ENCODE measurements at places on chromosomes 4 and X.

DNA sequence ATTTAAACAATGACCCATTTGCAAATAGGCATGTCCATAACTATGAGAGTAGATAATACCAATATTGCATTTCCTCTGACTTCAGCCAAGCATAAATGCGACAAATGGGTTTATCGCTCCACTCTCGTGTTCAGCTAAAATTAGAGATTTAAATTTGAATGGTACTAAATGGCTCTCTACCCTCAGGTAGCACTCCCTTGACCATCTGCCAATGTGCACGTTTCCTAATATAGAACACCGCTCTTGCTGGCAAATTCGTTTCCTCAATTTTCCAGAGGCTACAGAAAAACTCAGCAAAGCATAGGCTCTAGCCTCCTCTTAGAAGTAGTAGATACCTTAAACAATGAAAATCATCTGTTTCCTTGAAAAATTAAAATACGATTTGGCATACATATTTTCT lies 251.6 kb downstream of the ADGRA3 start:
- no peak for DNase-seq

- no peak for DNase-seq
Measured at GRCh38 chr4:165443276-165443675, 64.5 kb downstream of the CPE start.

- DNase-seq: no peak
Measured at GRCh38 chr4:2648159-2648814, 107.8 kb downstream of the TNIP2 start.

DNA sequence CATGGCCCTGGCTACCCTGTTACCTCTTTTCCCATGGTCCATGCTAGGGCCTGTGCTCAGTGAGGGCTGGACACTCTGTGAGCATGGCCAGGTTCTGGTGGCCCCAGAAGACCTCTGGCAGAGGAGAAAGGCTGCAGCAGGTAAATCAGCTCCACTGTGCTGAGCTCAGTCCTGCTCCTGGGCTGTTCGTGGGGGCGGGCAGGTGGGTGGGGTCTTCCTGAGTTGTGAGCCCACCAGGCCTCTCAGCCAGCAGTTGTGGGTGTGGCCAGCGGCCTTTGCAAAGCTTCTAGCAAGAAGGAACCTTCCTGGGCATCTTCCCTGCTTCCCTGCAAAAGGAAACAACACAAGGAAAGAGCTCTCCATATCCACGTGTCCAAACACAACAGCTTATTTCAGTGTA lies 85.3 kb upstream of the STX18 start:
- no peak for DNase-seq

GRCh38 chrX:153669174-153669890 lies 4.3 kb downstream of the PNCK start:
- no peak for DNase-seq

GRCh38 chr4:8101213-8102075 lies 57.2 kb downstream of the ABLIM2 start:
- DNase-seq: no peak

DNA sequence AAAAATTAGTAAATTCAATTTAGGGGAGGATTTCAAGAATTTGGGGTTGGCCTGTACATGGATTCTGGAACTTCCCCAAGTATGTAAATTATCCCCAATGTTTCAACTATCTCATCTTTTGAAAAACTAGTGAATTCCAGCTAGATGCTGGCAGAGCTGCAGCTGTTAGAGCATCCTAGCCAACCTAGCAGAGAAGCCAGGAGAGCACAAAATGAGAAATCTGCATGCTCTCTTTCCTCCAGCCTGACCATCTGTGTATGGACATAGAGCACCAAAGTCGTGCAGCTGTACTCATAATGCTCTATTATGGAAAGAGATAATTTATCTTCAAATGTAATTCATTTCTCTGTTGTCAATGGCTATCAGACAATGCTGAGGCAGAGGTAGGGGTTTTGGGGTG lies 1217.7 kb downstream of the PCDH19 start:
- DNase-seq: no peak

- no peak for DNase-seq
Measured at GRCh38 chr4:97300561-97300960, 842.7 kb downstream of the STPG2 start.

- DNase-seq: no peak
Measured at GRCh38 chrX:17410651-17411050, 35.7 kb downstream of the NHS start.

DNA sequence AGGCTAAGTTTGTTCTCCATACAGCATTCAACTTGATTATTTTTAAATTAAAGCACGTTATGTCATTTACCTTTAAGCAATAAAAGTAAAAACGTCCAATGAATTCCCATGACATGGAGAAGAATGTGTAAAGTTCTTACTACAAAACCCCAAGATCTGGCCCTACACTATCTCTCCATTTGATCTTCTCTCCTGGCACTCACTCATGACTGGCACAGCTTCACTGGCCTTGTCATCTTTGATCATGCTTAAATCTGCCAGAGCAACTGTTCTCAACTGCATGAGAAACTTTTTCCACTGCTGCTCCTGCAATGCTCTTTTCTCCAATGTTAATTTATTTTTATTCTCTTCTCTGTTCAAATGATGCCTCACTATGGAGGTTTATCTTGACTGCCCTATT lies 1109.0 kb upstream of the IGFBP7 start:
- no peak for DNase-seq

DNA sequence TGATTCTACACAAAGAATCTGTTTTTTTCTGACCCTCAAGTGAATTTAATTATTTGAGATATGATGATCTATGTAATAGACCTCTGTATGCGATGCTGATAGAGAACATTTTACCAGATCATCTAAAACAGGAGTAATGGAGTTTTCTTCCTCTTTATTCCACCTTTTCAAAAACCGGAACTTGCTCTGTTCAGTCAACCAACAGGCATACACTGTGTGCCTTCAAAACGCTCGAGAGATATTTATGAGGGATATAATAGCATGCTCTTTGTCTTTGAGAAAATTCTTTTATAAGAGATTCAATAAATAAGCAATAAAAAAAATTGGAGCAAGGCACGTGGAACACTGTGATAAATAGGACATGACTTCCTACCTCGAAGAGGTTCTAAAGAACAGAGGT lies 2.0 kb downstream of the NYX start:
- DNase-seq: no peak

DNA sequence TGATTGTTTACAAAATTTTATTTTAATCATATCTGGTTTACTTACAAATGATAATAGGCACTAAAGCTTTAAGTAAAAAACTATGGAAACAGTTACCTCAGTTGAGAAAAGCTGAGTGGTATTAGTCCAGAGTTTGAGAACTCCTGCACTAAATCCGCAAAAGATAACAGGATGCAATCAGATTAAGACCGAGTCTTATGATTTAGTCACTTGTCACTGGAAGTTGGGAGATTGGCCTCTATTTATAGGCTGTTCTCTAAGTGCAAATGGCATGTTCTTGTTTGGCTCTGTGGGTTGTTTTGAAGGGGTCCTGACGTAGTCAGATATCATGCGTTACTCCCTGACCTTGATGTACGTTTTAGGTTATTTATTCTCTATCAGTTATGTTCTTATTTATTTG lies 6.3 kb downstream of the GPAT3 start:
- no peak for DNase-seq

GRCh38 chrX:27968352-27968751 lies 12.9 kb downstream of the DCAF8L1 start:
- DNase-seq: no peak

DNA sequence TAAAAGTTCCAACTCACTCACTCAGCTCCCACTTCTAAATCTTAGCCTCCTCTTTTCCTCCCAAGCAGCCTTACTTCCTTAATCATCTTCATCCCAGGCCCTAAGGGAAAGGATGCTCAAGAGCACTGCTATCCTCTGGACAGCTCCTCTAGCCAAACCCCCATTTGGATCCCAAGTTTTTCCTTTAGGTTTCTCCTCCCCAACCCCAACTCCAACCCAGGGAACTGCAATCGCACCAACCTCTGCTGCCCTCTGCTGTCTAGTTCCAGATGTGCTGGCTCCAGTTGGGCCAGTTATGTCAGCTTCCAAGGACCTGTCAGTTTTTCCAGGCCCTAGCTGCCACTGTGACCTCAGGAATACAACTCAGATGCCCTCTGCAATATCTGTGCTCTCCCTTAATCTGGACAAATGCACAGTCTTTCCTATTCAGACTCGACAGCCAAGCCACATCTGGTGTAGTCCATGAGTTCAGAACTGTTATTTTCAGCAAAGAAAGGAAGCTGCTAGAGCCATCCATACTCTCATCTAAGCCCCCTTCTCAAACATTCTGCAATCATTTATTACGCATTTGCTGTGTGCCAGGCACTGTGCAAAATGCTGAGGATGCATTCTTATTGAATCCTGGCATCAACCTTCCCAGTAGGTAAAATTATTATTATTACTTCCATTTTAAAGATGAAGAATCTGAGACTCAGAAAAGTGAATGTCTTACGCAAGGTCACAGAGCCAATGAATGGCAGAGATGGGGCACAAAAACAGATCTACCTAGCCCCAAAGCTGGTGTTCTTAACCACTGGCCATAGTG lies 12.3 kb upstream of the XPNPEP2 start:
- peak; percentile 32 for DNase-seq

- no peak for DNase-seq
Measured at GRCh38 chr4:107115185-107115847, 79.2 kb upstream of the DKK2 start.

- no peak for DNase-seq
Measured at GRCh38 chr4:142913461-142914030, 67.4 kb upstream of the INPP4B start.

GRCh38 chrX:144840616-144841015 lies 406.7 kb upstream of the SPANXN1 start:
- no peak for DNase-seq

- DNase-seq: no peak
Measured at GRCh38 chrX:153320555-153321184, 897 bp downstream of the PNMA6F start.

DNA sequence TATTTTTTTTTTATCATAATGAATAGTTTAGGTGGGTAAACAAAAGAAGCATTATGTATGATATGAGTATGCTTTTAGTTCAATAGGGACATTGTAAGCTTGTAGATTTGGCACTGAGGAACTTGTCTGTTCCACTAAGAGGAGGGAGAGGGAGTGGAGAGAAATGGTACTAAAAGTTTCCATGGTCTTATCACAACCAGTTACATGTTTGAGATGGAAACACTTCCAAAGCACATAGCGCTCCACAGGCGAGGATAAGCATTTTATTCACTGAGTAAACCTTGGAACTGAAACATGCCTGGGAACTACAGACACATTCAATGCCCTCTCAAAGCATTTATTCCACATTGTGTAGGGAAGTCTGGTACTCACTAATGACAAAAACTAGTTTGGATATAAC lies 15.5 kb downstream of the MYOZ2 start:
- DNase-seq: no peak

- DNase-seq: no peak
Measured at GRCh38 chrX:39318506-39319343, 517.5 kb downstream of the MID1IP1 start.

GRCh38 chrX:25726539-25726938 lies 411.6 kb upstream of the MAGEB18 start:
- no peak for DNase-seq

- no peak for DNase-seq
Measured at GRCh38 chr4:186036976-186037581, 31.9 kb upstream of the TLR3 start.

GRCh38 chrX:26007462-26007861 lies 130.7 kb upstream of the MAGEB18 start:
- no peak for DNase-seq

DNA sequence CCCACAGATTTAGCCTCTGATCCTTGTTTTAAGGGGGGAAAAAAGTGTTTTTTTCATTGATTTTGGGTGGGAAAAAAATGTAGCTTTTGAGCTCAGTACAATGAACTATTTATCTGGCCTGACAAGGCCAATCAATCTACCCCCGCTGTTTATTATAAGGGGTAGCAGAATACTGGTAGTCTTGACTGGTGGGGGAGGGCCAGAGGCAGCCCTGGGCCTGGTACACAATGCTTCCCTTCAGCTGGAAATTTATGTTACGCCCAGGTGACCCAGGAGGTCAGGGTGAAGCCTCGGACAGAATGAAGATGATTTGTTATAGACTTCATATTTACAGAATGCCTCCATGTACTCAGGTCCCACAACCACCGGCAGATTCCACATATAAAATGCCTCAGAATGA lies 143.2 kb downstream of the SH3KBP1 start:
- no peak for DNase-seq

DNA sequence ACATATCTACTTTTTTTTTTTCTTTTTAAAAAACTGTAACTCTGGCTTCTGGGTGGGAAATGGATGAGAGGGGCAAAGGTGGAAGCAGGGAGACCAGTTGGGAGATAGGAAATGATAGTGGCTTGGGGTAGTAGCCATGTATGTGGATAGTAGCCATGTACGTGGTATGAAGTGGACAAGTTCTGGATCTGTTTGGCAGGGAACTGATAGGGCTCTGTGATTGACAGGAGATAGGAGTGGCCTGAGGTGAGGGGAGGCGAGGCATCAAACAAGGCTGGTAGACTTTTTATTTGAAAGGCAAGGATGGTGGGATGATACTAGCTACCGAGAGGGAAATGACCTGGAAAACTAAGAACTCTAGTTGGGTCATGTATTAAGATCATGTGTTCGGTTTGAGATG lies 117.8 kb downstream of the AFF1 start:
- DNase-seq: no peak

DNA sequence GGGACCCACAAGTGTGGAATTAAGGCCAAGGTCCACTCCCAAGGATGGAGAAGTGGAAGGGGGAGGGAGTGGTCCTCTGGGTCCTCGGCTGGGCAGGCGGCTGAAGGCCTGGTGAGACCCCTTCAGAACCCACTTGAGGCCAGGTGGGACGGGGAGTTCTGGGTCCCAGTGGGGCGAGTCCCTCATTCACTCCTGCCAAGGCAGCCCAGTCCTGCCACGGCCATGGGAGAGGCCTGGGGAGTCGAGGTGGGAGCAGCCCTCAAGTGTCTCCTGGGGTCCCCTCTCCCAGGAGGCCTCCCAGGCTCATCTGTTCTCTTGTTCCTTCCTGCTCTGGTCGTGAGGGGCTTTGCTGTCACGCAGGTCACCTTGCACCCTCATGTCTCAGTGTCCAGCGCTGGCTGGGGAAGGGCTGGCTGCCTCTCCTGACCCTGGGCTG lies 6.1 kb upstream of the SH3BP2 start:
- no peak for DNase-seq

DNA sequence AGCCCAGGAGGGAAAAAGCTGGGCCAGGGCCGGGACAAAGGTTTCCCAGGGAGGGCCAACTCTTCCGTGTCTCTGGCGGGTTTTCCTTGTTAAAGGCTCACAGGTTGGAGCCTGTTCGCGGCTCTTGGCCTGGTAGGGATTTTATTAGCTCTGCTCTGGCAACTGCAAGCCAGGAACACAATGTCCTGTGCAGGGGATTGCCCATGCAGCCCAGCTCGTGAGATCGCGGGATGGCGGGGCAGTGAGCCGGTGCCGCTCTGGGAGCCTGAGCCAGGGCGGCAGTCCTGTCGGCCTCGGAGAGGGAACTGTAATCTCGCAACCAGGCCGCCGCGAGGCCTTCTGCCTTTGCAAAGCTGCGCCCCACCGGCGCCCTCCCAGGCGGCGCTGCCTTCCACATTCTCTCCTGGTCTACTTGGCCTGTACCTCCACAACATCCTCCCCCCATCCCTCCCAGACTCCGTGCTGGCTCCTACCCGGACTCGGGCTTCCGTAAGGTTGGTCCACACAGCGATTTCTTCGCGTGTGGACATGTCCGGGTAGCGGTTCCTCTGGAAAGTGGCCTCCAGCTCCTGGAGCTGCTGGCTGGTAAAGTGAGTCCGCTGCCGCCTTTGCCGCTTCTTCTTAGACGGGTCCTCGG lies 2.1 kb downstream of the PITX2 start:
- DNase-seq: no peak
